ENCODE measurements at places on chromosomes 4 and X.

- no peak for DNase-seq
Observed at GRCh38 chrX:69038188-69038587, 127.1 kb downstream of the PJA1 start.

- DNase-seq, result no peak
Observed at GRCh38 chr4:166538491-166539005, 665.5 kb downstream of the TLL1 start.

- no peak for DNase-seq
Observed at GRCh38 chr4:78121338-78121904, 64.3 kb downstream of the FRAS1 start.

DNA sequence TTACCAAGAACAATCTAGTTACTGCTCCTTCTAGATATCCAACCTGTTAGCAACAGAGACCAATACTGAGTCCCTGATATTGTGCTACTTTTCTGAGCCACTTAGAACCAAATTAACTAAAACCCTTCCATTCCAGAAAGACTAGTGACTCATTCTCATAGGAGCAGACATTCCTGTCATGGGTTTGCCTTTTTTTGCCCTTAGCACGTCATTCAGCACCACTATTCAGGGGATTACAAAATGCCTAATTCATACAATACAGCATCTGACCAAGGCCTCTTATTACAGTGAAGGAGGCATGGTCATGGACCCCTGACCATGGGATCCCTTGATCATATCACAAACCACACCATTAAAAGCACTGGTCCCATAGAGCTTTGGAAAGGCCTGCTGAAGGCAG, 123.8 kb upstream of the CXCL13 start:
- no peak for DNase-seq

DNA sequence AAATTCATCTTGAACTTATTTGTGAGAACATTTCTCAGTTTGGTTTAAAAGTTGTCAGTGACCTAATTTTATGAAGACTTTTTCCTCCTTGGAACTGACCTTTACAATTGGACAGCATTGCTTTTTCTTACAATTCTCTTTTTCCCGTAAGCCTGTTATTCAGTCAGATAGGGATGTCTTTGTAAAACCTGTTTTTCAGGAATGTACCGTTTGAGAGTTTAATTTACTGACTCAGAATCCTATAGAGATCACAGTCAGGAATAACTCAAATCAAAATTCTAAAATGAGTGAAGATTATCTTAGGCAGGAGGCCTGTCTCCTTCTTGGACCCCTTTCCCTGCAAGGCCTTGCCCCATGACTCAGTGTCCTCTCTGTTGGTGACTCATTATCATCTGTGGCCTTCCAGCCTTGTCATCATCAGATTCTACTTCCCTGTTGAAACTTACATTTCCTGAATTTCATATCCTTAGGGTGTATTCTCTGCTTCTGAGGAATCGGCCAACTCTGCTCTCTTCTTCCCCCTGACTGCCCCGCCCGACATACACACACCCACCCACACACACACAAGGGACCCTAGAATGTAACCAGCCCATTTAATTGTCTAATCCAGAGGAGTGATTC, 99.8 kb downstream of the ARHGAP10 start:
- no peak for DNase-seq

GRCh38 chr4:185566425-185566824, 31.1 kb upstream of the PDLIM3 start:
- DNase-seq, result no peak

DNA sequence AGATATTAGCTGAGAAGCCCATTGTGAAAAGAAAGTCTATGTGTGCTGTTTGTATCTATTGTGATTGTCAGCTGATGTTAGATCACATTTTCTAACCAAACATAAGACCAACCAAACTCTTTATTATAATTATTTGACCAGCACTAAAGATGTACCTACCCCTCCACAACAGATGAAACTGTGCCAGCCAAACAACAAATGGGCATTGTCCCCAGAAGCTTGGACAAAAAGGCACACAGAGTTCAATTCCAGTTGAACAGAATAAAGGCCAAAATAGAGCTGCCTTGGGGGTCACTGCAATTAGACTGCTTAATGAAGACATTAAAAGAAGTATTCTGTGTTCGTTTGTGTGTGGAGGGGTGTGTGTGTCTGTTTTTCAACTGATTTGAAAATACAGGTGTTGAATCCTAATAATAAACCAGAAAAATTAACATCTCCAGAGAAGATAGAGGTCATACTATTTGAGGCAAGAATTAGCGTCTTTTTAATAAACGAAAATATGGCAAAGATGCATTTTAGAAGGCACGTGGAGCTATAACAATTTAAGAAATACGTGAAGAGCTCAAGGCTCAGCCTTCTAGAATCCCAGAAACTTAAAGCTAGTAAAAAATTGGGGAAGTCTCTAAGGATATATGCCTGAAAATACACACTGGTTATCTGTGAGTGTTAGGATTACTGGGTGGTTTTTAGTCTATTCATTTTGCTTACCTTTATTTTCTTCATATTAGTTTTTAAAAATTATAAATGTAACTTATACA, 2.2 kb downstream of the SPP1 start:
- no peak for DNase-seq

DNA sequence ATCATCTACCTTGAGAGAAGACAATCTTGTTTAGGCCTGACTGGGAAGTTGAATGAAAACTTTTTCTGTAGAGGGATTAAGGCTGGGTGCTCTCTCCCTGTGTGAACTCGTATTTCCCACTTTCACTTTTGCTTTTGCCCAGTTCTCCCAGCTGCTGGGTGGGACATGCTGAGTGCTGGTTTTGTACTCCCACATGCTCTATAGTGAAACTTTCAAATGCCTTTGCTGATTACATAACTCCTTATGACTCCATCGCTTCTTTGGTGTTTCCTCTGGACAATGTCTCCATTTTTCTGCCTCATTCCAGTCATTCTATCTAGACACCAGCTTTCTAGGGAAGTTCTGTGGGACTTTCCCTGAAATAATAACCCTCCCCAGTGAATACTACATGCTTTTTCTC, 100.5 kb downstream of the CLNK start:
- no peak for DNase-seq

GRCh38 chrX:57156397-57157049, 19.3 kb upstream of the SPIN2A start:
- no peak for DNase-seq

DNA sequence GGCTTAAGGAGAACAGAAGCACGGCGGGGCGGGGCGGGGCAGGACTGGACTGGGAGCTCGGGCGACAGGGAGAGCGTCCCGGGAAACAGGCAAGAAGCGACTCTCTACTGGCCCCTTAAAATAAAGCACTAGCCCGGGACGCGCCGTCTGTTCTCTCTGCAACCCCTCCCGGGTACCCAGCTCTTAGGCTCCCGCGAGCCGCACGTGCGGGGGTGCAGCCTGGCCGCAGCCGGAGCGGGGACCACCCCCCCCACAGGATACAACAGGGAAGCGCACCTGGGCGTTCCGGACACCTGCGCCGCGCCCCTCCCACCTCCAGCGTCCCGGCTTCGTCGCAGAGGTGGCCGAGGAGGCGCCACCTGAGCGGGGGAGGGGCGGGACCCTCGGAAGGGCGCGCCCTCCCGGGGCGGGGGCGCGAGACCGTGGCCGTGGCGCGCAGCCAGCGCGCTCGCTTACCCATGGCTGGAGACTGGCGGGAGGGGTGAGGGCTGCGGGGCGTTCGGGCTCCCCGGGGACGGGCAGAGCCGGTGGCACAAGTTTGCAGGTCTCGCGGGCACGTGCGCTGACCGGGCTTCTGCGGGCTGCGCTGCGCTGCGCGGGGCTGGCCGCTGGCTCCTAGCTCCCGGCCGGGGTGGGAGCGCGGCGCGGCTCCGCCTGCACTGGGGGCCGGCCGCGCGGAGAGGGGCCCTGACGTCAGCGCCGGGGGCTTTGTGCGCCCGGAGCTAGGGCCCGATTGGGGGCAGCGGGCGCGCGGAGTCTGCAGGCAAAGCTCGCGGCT, 91.5 kb downstream of the GEMIN8 start:
- no peak for DNase-seq

DNA sequence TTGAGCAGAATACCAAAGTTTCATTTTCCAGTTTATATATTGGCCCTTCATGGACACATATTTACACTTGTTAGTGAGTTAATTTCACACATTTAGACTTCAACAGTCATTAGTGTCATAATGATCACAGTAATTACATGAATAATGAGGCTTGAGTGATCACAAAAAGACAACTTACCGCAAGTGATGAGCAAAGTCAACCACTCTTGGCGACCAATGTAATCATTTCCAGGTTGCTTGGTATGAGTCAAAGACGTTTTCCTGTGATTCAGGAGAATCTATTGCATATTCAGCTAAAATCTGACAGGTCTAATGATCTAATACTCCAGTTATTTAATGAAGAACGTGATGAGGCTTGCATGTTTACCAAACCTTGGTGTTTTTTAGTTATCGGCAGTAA, 407.9 kb upstream of the TENM3 start:
- DNase-seq, result no peak

GRCh38 chr4:74073358-74073757, 25.6 kb downstream of the CXCL2 start:
- DNase-seq, result no peak

GRCh38 chrX:126272795-126273497, 106.9 kb upstream of the DCAF12L2 start:
- no peak for DNase-seq

DNA sequence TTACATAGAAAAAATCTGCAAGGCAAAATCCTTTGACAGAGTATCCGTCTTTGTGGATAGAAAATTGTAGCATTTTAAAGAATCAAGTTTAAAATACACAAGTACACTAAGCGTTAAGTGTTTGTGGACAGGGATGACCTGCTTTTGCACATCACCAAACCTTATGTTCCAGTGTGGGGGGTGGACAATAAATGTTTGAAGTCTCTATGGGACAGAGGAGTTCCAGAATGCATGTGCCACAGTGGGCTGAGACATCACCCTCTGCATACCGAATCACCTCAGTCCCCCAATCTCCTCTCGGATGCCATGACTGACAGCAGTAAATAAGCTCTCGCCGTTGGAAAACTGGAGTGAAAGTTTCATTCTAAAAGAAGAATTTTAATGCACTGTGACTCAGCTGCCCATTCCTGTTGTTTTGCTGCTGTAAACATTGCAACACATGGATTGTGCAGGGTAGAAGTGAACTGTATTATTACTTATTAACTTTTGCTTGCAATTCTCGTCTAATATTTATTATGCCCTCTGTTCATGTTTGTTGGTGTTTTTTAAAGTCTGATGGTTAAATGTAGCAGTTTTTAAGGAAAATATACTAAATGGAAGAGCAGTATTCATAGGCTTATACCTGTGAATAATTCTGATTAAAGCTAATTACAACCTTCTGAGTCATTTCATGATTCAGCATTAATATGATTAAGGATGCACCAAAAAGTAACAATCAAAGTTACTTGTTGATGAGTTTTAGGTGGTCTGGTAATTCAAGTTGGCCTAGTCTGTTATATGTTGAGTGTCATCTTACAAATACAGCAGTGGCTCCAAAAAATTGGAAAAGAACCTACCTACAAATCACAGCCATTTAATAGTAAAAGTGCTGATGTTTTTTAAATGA, 24.0 kb downstream of the CDKN2AIP start:
- no peak for DNase-seq

- DNase-seq, result no peak
Observed at GRCh38 chr4:42643685-42644084, 13.2 kb downstream of the ATP8A1 start.

DNA sequence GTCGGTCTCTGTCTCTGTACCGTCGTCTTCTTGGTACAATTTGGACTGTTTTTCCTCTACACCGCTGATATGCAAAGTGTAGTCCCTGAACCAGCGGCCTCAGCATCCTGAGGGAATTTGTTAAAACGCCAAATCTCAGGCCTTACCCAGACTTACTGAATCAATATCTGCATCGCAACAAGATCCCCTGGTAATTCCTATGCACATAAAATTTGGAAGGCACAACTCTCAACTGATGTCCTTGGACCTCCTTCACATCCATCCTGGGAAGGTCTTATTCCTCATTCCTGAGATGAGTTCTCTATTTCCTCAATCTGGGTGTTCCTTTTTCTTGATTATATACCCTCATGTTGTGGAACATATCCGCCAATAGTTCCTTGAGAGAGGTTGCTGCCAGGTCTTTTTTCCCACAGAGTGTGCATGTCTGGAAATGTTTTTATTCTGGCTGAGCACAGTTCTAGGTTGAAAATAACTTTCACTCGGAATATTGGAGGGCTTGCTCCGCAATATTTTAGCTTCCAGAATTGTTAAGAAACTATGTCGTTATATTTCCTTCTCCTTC, 738 bp upstream of the HPF1 start:
- DNase-seq, result no peak

DNA sequence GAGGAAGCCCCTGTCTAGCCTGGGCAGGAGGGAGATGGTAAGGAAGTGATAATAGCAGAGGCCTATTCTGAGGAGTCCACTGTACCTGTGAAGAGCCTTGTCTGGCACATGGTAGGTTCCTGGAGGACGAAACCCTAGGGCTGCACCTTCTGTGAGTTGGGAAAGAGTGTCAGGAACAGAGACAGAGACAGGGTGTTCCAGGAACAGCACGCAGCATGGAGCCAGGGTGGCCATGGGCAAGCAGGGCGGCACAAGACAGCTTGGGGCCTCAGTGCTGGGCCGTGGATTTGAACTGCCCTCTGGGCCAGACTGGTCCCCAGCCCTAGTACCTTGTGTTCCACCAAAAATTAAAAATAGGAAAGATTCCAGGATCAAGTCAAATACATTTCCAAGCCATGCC, 272.5 kb downstream of the EVC2 start:
- DNase-seq, result no peak

DNA sequence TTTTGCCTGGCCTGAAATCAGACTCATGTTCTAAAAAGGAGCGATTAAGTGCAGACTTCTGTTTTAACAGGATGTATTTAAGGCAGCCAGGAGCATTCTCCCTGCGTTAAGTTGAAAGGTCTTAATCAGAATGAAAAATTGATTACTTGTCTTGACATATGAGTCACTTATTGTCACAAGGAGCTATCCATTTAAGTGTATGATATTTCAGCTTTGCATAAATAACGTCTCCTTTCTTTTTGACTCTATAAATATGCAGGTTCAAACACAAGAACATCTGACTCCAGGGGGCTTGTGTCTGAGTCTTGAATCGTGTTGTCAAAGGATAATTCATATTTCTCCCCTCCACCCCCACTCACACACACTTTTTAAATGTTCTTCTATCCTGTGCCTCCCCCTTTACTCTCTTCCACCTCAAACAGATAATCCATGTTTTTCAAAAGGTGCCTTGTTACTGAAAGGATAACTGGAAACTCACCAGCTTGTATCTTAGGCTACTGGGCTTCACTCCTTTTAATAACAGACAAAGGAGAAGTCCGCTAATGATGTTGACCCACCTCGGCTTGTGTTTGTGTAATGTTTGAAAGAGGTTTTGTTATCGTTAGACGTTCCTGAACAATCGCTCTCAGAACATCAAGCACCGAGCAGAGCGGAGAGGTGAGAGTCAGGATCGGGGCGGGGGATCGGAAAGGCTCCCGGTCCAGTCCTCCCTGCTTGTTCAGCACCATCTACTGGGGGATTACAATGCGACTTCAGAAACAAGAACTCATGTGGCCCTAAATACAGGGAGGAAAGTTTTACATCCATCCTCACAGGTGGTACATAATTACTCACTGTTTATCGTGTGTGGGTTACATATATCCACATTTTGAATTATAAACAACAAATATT, 107.5 kb upstream of the RPL34 start:
- DNase-seq, result peak; percentile 43

Data from NCI-H2227 treated with DMSO at 0.1 percent for 48 hours (cell line).